ENCODE measurements at places on chromosomes 16 and 17.

DNA sequence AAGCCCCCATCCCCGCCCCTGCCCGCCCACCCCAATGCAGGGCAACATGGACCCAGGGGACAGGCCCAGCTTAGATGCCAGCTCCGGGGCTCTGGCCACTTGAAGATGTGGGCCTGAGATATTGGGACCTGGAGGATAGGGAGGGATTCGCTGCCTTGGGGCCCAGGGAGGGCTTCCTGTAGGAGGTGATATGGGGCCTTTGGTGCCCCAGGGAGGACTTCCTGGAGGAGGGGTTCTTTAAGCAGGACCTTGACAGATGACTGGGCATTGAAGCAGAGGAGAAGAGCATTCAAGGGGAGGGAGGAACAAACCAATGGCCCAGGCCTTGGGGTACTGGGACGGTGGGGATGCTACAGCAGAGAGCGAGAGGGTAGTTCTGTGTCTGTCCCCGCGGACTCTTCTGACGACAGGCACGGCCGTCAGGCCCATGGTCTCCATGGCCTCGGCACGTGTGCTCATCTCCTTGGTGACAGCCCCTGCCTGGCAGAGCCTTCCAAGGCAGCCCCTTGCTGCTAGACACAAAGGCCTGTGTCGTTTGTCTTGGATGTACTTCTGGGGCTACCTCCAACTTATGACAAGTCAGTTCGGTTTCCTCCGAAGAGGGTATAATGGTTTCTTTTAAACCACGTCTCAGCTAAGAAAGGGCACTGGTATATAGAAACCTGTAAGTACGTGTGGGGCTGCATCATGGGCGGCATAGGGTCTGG lies 55.5 kb upstream of the ZC3H18 start:
- no peak for DNase-seq

DNA sequence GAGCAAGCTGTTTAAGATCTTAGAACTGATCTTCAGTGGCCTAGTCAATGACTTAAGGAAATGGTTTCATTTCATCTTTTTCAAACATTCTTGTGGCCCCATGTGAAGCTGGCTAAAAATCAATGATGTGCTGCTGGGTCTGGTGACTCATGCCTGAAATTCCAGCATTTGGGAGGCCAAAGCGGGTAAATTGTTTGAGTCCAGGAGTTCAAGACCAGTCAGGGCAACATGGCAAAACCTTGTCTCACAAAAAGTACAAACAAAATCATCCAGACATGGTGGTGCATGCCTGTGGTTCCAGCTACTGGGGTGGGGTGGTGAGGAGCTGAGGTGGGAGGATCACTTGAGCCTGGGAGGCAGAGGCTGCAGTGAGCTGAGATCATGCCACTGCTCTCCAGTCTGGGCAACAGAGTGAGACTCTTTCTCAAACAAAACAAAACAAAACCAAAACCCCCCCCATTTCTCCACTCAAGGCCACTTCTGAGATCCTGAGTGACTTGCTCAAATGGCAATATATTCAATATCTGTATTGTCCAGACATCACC lies 17.4 kb upstream of the COL1A1 start:
- no peak for DNase-seq

DNA sequence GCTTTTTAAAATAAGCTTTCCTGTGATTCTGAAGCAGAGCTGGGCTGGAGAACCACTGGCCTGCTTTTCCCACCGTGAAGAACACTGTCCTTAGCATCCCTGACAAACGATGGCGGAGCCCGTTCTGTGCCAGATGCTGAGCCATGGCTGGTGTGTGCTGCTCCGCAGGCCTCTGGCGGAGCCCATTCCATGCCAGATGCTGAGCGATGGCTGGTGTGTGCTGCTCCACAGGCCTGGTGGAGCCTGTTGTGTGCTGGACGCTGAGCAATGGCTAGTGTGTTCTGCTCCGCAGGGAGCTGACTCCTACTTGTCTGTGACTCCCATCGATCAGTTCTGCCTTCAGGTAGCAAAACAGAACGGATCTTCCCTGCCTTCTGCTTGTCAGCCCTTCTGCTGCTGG lies 4.3 kb downstream of the ENDOV start:
- DNase-seq, result no peak

DNA sequence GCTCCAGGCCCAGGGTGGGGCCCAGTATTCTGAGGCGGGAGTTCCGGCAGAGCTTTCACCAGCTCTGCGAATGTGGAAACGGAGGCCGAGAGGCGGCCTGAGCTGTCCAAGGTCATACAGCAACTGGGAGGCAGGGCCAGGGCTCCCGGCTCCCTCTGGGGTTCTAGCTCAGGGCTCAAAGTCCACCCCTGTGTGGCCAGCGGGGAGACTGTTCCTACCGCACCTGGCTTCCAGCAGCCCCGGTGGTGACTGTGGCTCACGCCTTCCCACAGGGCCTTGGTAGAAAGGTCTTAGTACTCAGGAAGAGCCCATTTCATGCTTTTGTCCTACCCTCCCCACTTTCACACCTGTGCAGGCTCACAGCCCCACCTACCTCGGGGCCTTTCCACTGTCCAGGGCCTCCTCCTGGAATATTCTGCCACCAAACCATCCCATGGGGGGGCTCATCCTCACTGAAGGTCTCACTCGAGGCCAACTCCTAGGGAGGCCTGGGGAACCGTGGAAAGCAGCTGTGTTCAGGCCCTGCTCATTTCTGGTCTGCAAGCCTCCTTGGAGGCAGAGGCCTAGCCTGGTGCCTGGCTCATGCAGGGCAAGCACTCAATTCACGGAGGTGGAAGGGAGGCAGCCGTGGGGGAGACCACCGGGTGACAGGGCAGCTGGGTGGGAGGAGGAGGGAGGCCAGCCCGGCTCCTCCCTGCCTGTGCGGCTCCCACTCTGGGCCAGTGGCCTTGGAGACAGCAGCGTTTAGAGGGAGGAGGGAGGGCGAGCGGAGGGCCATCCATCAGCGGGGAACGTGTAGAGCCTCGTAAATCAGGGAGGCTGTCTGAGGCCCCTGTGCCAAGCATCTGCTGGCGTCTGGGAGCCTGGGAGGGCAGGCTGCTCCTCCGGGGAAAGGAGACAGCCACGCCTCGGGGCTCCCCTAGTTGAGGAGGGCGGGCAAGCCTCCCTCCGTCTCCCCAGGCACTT lies 12.7 kb upstream of the DOC2B start:
- DNase-seq, result no peak

DNA sequence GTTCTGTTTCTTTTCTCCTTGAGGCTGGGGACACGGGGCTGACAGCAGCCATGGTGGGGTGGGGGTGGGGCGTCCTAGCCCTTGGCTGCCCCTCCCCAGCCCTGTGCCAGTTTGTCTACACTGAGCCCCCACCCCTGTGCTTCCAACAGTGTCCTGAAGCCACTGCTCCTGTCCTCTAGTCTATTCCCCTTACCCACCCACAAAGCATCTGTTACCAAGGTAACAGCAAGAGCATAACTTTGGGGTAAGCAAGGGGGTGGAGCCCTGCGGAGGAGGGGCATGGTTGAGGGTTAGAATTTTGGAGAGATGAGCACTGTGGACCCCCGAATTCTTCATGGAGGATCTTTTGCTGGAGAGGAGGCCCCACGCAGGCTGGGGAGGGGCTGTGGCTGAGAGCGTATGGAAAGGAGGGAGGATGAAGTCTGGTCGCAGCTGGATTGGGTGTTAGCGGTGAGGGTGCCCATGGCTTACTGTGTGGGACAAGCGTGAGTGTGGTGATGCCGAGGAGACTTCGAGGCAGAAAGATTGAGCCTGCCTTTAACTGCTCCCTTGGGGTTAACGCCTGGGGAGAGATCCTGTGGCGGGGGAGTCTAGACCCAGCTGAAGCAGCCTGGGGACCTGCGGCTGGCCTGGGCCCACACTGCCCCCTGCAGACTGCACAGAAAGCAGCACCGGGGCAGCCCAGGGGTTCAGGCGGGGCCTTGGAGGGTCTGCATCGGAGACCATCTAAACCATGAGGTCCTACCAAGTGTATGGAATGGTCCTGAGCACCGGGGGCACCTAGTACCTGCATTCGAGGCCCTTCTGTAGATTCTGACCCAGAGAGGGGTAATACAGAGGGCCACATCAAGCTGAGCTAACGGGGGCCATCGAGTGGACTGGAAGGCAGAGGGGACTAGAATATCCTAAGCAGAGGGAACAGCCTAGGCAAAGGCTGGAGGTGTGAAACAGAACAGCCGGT lies 6.1 kb upstream of the STAC2 start:
- peak; percentile 53 for DNase-seq

- DNase-seq, result peak; percentile 88
Measured at GRCh38 chr17:76497979-76498875, 3.0 kb downstream of the RHBDF2 start.

DNA sequence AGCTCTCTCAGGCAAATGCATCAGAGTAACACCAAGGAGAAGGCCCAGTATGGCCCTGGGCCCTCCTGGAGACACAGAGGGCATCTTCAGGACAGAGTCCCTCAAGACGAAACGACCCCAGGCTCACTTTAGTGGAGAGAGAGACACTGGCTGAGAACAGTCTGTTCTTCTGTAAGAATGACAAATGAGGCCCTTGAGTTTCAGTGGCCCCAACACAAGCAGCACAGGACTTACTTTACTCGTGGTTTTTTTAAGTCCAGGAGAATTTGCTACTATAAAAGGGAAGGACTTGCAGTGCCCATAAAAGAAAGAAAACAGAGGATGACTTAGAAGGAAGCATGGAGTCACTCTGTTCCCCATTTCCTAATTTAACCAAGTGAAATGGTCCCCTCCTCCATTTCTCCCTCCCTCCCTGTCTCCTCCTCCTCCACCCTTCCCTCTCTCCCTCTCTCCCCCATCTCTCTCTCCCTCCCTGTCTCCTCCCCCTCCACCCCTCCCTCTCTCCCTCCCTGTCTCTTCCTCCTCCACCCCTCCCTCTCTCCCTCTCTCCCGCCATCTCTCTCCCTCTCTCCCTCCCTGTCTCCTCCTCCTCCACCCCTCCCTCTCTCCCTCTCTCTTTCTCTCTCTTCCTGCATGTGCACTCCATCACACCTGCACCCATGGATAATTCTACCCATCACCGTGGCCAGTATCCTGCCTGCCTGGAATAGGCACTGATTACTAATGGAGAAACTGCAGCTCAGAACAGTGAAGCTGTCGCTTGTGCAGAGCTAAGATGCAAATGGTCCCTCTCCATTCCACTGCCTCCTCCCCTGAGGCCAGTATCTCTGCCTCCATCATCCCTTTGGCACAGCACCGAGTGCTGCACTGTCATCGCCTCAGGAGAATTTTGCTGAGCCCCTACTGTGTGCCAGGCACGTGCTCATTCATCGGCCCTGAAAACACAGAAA lies 47.3 kb upstream of the RBFOX3 start:
- DNase-seq, result no peak

DNA sequence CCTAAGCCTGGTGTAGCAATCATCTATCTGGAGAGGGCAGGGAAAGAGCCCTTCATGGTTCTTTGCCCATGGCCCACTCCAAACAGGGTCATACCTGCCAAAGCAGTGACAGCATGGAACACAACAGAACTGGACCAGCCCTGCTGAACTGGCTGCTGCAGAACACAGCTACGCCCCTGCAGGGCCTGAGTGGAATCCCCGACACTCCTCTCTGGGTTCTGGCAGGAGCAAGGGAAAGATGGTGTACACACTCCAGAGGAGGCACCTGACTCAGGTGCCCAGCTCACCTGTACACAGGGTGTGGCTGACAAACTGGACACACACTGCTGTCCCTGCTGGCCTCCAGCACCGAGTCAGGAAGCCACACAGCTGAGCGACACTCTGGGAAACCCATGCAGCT lies 19.8 kb downstream of the MIEF2 start:
- no peak for DNase-seq

DNA sequence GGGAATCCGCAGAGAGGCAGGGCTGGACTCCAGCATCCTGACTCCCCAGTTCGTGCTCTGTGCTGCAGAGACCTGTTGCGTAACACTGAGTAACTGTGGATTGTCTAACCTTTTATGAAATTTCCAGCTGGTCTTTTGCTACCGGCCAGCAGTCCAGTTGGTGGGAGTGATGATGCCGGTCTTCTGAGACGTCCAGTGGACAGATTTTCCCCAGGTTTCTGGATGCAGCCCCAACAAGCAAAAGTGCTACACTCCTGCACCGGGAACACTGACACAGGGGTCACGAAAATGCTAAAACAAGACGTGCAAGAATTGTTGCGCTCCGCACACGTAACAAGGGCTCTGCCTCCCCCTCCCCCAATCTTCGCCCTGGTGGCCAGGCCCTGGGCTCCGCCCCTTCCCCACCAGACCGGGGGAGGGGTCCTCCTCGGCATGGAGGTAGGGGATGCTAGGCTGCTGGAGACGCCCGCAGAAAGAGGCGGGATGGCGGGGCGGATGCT lies 701 bp upstream of the MRC2 start:
- peak; percentile 71 for DNase-seq

DNA sequence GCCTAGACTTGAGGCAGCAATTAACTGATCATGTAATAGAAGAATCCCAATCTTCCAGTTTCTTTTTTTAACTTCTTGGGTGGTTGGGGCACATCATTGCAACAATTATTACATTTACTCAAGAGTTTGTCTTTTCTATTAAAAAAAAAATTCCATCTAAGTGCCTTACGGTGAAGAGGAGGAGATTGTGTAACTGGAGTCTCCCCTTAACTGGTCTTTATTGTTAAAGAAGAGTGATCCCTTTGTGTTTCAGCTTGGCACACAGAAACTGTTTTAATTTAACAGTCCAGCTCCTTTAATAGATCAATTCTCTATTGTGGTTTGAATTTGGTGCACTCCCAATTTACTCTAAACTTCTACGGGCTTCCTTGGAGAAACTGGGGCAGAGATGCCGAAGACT lies 75.2 kb downstream of the FTO start:
- no peak for DNase-seq

DNA sequence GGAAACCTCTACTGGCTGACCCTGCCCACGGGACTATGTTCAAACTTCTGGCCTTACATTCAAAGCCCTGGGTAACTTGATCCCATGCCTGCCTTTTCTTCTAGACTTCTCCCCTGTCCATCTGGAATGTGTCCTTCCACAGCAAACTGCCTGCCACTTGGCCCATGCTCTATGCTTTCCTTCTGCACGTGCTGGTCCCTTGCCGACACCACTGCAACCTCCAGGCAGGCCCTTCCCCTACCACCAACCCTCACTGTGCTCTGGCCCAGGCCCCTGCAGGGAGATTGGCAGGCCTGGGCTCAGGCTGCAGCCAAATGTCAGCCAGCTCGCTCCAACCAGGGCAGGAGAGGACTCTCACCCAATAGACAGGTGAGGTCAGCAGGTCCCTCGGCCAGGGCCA lies 11.0 kb downstream of the HSD11B2 start:
- peak; percentile 53 for DNase-seq

DNA sequence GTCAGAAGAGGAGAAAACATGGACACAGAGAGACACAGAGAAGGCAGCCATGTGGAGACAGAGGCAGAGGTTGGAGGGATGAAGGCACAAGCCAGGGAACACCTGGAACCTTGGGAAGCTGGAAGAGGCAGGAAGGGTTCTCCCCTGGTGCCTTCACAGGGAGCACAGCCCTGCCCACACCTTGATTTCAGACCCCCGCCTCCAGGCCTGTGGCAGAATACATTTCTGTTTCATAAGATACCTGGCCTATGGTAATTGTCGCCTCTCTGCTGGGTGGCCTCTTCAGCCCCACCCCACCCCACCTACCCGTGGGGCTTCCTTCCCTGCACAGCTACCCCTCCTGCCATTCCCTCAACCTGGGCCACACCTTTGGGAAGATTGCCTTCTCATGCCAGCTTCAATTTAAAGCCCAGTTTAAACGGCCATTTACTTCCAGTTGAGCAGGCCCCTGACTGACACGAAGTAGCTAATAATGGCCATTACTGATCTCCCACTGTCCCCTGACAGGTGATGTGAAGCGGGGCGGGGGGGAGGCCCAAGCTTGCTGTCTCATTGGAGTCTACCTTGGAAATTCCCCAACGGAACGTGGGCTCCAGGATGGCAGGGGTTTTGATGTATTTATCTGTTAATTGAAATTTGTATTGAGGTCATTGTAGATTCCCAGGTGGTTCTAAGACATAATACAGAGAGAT lies 291.7 kb upstream of the FOXF1 start:
- no peak for DNase-seq

- no peak for DNase-seq
Measured at GRCh38 chr16:81515281-81515680, 70.7 kb downstream of the CMIP start.
